ENCODE measurements at places on chromosomes 16 and 17. TPM values are rescaled to one million over a fixed set of nuclear protein-coding genes. Genes with fewer than 3 reads are reported as not detected.

Gene GSG1L
- total RNA-seq = 63.9 TPM

Gene USP6
- total RNA-seq = 0.06 TPM

Gene GGA2
- 60.1 TPM for total RNA-seq

Gene DPEP2
- 2.7 TPM for total RNA-seq

Gene CLCN7
- 49.7 TPM for total RNA-seq

Gene C17orf100
- 0.63 TPM for total RNA-seq

DNA sequence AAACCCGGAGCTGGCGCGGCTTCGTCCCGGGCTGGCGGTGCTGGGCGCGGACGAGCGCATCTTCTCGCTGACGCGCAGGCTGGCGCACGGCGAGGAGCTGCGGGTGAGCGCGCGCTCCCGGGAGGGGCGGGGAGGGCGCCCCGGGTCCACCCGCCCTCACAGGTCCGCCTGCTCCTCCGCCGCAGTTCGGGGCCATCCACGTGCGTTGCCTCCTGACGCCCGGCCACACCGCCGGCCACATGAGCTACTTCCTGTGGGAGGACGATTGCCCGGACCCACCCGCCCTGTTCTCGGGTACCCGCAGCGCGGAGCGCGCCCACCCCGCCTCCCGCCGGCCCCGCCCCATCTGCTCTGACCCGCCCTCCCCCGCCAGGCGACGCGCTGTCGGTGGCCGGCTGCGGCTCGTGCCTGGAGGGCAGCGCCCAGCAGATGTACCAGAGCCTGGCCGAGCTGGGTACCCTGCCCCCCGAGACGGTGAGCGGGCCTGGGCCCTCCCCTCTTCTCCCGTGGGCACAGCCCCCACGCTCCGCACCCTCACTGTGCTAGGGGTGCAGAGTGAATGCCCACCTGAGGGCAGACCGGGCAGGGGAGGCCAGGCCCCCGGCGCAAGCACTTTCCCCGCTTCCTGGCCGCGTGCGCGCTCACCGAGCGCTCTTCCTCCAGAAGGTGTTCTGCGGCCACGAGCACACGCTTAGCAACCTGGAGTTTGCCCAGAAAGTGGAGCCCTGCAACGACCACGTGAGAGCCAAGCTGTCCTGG lies 1.4 kb downstream of the HAGHL start:
- peak; percentile 77 for DNase-seq

DNA sequence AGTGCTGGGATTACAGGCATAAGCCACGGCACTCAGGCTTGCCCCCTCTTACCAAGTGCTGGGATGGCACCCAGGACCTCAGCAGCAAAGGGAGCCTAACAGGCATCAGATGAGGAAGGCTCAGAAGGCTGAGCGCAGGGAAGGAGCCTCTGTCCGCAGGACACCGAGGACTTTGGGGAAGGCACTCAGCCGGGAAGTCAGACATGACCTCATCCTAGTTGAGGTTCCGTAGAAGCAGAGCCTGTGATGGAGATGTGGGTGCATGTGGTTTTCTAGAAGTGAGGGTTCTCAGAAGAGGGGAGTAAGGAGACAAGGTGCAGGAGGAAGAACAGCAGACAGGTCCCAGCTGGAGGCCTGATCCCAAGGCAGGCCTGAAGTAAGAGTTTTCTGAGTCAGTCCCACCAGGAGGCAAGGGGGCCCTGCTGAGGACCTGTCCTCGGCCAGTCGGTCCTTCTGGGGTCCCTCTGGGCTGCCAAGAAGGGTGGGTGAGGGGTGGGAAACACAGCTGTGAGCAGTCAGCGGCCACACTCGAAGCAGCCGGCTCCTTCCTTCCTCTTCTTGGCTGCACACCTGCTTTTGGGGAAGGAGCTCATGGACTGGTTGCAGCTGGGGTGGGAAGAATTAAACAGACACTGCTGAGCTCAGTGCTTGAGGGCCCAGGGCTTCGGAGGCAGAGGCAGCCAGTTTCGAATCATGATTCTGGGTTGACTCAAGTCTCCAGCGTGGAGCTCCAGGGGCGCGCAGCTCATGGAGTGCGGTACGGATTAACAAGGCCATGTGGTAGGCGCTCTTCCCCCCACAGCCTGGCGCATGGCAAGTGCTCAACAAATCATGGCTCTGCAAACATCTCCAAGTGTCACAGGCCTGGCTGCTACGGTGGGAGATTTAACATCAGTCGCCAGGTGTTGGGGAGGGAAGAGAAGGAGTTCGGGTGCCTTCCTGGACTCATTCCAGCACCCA lies 38.9 kb upstream of the SNN start:
- DNase-seq = no peak

GRCh38 chr16:76653390-76654026 lies 376.3 kb downstream of the CNTNAP4 start:
- DNase-seq = no peak

- DNase-seq = no peak
Observed at GRCh38 chr16:51490866-51491265, 339.8 kb upstream of the SALL1 start.

DNA sequence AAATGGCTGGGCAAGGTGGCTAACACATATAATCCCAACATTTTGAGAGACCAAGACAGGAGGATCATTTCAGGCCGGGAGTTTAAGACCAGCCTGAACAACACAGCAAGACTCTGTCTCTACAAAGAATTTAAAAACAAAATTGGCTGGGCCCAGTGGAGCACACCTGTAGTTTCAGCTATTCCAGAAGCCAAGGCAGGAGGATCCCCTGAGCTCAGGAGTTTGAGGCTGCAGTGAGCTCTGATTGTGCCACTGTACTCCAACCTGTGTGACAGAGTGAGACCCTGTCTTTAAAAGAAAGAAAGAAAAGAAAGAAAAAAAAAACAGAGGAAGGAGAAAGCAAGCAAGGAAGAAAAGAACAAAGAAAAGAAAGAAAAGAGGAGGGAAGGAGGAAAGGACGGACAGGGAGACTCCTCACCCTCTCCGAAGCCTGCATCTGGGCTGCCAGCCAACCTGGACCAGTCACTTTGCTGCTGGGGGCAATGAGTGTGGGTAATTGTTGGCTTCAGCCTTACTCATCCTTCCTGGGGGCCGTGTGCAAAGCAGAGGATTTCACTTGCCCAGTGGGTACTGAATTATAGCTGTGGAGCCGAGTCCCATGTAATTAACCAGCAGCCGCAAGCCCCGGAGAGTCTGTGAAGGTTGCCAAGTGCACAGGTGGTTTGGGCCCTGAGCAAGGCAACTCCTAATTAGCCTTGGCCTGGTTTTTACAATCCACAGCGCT lies 6.7 kb upstream of the MT4 start:
- DNase-seq = no peak

DNA sequence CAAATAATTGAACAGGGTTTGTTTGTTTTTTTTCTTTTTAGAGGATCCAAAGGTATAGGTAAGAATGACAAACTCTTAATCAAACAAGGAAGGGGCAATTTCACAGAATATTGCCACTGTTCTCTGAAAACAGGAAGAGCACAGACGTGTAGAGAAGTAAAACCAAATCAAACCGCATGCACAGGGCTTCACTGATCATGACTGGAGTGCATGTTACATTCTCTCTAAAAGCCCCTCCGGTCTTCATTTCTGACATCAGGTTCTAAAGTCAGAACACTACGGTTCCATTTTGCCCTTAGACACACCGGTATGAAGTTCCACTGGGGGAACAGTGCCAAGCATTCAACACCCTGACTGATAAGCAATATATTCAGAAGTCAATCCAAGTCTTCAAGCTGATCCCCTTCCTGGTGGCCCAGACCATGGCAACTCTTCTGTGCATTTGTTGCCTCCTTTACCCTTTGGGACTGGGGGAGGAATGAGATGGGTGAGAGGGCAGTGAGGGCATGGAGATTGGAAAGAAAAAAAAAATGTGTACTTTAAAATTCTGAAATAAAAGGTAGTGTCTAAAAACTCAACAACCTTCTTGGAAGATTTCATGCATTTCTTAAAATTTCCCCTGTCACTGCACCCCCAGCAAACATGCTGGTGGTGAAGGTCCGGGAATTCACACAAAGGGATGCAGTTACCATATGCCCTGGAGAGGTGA lies 1.4 kb downstream of the MMD start:
- no peak for DNase-seq

- DNase-seq = peak; percentile 88
Observed at GRCh38 chr16:85114909-85115567, 2.8 kb upstream of the CIBAR2 start.

DNA sequence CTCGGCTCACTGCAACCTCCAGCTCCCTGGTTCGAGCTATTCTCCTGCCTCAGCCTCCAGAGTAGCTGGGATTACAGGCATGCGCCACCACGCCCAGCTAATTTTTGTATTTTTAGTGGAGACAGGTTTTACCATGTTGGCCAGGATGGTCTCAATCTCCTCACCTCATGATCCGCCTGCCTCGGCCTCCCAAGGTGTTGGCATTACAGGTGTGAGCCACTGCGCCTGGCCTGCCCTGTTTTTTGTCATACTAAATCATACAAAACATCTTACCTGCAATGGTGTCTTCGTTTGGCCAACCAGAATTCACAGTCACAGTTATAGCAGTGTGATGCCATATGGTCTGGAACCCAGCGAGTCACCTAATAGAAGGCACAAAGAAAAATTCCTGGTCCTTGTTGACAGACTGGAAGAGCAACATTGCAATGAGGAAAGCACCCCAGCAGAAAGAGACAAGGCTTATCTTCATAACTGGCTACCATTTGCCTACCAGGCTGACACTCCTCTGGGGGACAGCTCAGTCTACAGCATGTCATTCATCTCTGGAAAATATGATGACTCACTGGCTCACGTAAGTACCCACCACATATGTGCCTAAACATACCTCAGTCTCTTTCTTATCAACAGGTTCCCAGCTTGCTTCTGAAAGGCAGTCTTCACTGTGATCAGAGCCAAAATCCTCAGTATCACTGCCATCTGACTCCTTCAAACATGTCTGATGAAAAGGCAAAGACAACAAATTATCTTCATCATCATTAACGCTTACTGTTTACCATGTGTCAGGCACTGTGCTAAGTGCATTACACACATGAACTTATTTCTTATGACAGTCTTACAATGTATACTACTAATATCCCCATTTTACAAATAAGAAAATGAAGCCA lies 4.3 kb upstream of the HSF5 start:
- DNase-seq = no peak

DNA sequence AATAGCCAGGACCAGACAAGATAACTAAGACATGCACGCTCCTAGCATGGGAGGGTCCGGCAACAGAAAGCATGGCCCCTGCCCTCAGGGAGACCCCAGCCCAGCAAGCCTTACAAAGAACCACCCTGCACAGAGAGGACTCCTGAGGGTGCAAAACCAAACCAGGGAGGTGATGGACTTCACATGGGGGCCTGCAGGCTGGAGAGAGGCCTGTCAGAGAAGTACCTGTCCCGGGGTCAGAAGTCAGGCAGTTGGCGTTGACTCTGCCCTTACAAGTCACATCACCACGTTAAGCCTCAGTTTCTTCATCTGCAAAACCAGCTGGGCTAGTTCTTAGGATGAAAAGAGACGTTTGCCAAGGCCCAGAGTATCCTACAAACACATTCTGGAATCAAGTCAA lies 4.7 kb downstream of the OTOP2 start:
- DNase-seq = no peak

- no peak for DNase-seq
Observed at GRCh38 chr16:54067322-54068065, 219.1 kb downstream of the IRX3 start.

- DNase-seq = no peak
Observed at GRCh38 chr16:85525420-85526184, 87.5 kb upstream of the GSE1 start.

GRCh38 chr17:78448356-78448993 lies 70.0 kb downstream of the PGS1 start:
- DNase-seq = no peak

GRCh38 chr17:47316311-47316710 lies 7.4 kb upstream of the EFCAB13 start:
- DNase-seq = no peak

DNA sequence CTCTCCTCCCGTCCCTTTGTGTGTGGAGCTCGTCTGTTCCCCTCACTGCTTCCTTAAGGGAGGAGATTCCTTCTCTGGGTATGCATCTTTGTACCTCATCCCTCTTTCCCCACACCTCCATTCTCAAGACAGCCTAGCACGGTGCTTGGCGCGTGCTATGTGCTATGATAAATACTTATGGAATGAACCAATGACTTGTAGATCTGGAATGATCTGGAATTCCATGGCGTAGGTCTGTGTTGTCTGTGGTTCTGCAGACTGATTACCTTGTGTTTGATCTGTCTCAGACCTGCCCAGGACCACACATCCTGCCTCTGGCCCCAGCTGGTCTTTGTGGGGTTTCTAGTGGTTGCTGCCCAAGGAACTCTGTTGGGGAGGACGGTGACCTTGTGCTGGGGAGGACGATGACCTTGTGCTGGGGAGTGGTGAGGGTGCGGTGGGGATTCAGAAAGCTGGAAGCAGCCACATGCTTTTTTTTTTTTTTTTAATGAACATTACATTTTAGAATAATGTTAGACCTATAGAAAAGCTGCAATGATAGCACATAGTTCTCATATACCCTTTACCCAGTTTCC lies 33.5 kb upstream of the ETV4 start:
- no peak for DNase-seq

- no peak for DNase-seq
Observed at GRCh38 chr16:12530302-12530701, 273.4 kb downstream of the CPPED1 start.

DNA sequence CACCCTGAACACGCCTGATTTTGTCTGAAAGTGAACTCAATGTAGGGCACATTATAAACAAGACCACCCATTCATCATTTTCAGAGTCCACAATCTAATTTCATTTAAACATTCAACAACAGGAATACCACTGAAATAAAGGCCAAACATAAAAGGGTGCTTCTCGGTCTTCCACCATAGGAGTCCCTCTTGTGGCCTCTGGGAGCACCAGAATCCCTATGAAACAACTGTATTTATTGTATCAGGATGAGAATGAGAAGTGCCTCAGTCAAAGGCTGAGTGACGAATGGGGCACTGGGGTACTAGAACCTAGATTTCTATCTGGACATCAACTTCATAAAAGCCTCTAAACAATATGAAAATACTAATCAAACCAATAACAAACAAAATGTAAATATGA lies 40.4 kb downstream of the NXPH3 start:
- no peak for DNase-seq

Data from left cardiac atrium (tissue), 4 donors.